ENCODE measurements at places on chromosomes 12 and 14. TPM values are rescaled to one million over a fixed set of nuclear protein-coding genes. Genes with fewer than 3 reads are reported as not detected.

The NRIP2 gene
- not detected for total RNA-seq

The FAM181A gene
- not detected for total RNA-seq

The CELA1 gene
- total RNA-seq: not detected

DNA sequence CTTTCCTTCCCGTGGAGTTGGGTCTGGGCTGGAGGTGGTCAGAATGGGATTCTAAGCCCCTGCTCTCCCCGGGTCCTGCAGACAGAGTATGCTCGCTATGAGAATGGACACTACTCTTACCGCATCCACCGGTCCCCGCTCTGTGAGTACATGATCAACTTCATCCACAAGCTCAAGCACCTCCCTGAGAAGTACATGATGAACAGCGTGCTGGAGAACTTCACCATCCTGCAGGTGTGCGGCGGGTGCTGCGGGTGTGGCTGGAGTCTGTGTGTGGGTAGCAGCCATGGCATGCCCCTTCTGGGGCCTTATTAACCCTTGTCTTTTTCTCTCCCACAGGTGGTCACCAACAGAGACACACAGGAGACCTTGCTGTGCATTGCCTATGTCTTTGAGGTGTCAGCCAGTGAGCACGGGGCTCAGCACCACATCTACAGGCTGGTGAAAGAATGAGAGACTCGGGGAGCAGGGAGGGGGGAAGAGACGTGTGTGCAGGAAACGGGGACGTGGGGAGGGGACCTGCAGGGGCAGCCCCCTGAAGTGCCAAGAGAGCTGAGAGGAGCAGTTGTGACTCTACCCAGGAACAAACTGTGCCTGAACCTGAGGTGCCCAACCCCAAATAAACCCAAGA is 37.0 kb upstream of the TSPAN9 start:
- DNase-seq: no peak

- DNase-seq: no peak
Measured at GRCh38 chr12:78115889-78116288, 285.2 kb downstream of the NAV3 start.

DNA sequence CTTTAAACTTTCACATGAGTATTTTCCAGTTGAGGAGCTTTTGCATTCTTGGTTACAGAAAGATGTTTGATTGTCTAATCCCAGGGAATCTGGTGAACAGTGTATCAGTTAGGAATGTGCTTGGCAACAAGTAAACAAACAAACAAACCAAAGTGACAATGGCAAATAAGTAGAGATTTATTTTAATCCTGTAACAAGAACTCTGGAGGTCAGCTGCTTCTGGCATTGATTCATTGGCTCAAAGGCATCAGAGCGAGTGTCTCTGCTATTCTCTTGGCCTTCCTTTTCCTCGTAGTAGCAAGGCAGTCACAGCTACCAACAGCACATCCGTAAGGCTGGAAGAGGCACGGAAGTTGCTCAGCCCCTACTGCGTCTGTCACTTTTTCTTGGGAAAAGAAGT is 37.2 kb downstream of the CRADD start:
- DNase-seq: peak; percentile 86

- peak; percentile 97 for DNase-seq
Measured at GRCh38 chr14:61569812-61570548, 125.3 kb upstream of the HIF1A start.

DNA sequence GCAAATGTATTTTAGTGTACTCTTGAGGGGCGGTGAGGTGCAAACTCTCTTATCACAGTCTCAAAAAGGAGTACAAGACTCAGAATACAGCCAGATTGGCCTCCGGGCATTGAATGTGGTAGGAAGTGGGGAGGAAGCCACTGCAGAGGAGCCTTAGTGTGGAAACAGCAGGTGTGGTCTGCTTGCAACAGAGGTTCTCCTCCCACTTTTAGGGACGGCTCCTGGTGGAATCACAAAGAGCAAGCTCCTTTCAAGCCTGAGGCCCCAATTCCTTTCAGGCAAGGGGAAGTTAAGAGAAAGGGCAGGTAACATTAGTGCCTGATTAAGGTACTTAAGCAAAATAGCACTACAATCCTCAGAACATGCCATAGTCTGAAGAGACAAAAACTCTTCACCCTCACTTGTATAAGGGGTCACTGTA is 23.7 kb upstream of the SLC2A3 start:
- peak; percentile 88 for DNase-seq

The PAN2 gene
- total RNA-seq: 5.1 TPM

DNA sequence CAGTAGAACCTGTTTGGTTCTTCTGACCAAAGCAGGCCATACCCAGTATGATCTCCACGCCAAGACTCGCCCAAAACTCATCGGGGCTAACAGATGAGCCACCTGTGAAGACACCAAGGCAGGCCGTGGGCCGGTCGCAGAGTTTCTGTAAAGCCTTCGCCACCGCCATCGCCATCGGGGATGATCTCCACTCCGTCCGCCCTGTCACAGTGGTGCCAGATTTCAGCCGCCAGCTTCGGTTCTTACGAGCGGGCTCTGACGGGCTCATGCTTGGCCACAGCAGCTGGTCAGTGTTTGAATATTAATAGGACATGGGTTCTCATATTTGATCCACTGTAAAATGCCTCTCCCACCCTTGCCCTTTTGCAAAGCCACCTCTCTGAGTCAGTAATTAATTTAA is 113.2 kb upstream of the TMEM132D start:
- DNase-seq: no peak

The RBP5 gene
- total RNA-seq: not detected

- peak; percentile 62 for DNase-seq
Measured at GRCh38 chr12:33813536-33813935, 208.8 kb upstream of the ALG10 start.

DNA sequence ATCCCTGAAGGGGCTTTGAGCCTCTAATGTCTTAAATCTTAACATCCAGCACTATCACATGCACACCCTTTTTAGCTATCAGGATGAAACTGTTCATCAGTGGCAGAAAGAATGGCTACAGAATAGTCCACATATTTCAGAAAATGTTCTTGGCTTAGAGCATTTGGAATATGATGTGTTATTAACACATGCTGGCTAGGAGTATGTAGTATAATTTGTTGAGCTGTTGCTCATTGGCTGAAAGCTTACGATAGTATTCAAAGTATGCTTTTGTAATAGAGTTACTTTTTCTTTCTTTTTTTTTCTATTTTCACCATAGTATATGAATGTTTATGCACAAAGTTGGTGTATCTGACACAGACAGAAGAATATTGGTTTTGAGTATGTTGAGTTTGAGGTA is 55.1 kb downstream of the MNAT1 start:
- DNase-seq: no peak

- DNase-seq: no peak
Measured at GRCh38 chr12:69679119-69679518, 20.0 kb downstream of the BEST3 start.

DNA sequence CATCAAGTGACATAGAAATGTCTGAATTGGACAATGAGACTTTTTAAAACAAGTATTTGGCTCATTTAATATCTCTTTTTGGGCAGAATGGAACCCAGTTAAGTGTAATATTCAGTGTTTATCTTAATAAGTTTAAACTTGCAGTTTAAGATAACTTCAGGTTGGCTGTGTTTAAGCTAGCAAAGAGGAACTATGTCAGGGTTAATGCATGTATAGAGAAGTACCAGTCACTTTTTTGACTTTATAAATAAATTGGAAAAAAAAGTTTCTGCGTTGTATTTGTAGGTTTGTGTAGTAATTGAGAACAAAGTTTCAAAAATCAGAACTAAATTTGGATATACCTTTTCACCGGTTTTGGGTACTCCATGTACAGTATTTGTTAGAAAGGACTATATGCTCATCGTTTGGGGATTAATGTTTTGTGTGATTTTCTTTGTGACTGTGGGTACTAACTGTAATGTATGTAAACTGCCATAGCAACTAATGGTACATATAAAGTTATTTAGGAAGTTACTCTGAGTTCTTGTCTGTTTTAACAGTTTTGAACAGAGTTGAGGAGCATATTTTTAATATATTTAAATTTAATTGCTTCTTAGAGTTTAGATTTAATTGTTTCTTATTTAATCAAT is 4.5 kb downstream of the HMGA2 start:
- DNase-seq: no peak

DNA sequence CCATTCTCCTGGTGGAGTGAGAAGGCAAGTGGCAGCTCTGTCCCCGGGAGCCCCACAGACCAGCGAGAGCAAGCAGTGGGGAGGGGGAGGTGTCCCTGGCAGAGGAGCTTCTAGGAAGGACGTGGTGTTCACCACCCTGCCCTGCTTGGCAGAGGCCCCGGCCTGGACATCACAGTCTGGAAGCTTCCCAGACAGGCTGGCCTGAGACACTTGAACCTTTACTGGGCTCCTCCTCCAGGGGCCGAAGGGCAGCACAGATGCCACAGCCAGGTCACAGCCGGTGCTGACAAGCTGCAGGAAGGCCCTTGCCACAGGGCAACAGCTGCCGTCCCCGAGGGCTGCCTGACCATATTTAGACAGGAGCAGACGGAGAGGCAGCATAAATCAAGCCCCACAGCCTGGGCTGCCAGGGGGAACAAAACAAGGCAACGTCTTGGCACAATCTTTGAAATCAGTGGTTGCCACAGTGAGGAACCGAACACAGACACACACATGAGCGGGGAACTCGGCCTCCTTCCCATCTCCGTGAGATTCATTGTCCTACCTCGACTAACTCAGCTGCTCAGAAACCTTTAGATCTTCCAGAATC is 28.5 kb downstream of the PRIMA1 start:
- DNase-seq: peak; percentile 6

The TESPA1 gene
- total RNA-seq: 1.5 TPM

GRCh38 chr12:62078020-62078419 is 182.2 kb upstream of the USP15 start:
- no peak for DNase-seq

The CIPC gene
- 14.2 TPM for total RNA-seq

DNA sequence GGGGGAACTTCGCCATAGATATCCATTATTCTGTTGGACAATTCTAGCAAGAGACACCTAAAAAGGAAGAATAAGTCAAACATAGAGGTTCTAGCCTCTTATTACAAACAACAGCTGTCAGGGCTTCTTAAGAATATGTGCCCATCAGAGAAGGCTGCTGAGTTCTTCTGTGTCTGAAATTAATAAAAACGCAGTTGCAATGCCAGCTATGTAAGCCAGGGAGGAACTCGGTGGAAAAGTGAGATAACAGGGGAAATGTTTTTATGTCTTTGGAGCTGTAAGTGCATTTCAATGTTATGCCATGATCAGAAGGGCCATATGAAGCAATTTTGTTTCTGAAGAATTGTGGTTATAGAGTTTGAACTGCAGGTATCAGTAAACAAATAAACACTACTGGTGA is 95.0 kb downstream of the SYT1 start:
- no peak for DNase-seq

The ANO4 gene
- 0.69 TPM for total RNA-seq

DNA sequence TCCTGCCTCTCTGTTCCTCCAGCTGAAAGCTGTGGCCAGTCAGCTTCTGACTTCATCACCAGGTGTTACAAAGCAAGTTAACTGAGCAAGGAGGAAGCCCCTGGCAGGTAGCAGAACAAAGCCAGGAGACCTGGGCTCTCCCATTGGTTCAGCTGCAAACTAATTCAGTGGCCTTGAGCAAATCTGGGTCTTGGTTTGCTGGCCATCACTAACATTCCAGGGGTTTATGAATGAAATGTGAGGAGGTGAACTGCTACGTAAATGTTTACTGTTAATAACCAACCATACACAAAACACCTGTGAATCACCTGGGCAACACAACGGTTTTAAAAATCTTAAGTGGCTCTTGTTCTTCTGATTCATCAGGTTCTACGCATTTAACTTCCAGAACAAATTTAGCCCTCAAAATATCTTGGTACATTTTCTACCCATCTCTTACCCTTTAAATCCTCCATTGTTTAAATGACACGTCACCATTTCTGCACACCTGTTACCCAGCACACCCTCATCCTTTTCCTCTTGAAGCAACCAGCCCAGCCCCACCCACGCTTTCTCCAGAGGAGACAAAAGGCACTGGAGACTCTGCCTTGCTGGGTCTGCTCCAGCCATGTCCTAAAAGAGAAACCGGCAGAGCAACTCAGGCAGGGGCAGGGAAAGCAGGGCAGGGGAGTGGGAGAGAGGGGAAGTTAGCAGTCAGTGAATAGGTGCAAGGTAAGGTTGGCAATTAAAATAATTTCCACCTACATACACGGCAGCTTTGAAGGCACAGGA is 49.3 kb upstream of the TSPAN11 start:
- DNase-seq: no peak

The ISM2 gene
- 0.54 TPM for total RNA-seq

DNA sequence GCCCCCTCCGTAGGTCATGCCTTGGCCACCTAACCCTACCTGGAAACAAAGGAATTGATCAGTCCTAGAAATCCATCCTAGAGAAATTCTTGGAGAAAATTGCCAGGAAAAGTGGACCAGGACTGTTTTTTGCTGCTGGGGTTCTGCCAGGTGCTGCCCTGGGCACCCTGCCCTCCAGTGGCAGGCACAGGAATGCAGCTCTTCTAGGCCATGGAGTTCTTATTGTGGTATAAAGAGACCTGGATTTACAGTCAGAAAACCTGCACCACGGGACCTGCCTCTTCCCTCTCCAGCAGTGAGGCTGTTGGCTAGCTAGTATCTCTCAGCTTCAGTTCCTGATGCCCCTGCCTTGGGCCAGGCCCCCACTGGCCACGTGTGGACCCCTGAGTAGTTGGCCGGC is 59.7 kb downstream of the SLC24A4 start:
- DNase-seq: peak; percentile 9

DNA sequence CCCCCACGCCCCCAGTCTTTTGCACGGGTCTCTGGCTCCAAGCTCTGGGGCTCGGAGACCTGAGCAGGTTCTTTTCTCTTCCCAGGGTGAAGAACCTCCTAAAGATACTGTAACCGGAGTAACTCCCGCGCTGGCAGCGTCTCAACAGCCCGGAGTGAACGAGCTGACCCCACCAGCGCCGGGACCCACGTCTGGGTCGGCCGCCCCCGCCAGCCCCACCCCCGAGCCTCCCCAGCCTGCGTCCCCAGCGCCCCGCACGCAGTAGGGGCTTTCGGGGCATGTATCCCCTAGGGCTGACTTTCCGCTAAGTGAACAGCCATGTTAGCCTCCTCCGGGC is 858 bp downstream of the SLC35F4 start:
- no peak for DNase-seq

GRCh38 chr12:39813776-39814175 is 194.2 kb upstream of the ABCD2 start:
- DNase-seq: no peak

DNA sequence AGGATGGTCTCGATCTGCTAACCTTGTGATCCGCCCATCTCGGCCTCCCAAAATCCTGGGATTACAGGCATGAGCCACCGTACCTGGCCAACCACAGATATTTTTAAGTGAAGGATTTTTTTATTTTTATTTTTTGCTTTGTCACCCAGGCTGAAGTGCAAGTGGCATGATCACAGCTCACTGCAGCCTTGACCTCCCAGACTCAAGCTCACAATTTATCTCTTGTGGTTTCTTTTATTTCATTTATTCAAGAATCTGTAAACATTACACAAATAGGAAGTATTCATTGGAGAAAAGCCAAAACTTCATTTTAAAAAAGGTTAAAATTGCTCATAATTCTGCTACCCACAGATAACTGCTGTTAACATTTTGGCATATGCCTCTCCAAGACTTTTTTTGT is 13.3 kb downstream of the MOAP1 start:
- DNase-seq: peak; percentile 46

- no peak for DNase-seq
Measured at GRCh38 chr12:97967831-97968230, 505.2 kb downstream of the RMST start.

The CDKN3 gene
- total RNA-seq: 179 TPM

GRCh38 chr12:3698218-3698974 is 54.5 kb downstream of the CRACR2A start:
- peak; percentile 82 for DNase-seq

- DNase-seq: no peak
Measured at GRCh38 chr12:87196321-87196720, 832.9 kb downstream of the C12orf50 start.

GRCh38 chr14:106790189-106791036 is 1264.0 kb downstream of the TMEM121 start:
- peak; percentile 12 for DNase-seq

- peak; percentile 86 for DNase-seq
Measured at GRCh38 chr12:6899837-6900519, 4.6 kb upstream of the LRRC23 start.

Data from M059J (cell line).